ENCODE measurements at places on chromosomes 6 and 20. TPM values are rescaled to one million over a fixed set of nuclear protein-coding genes. Genes with fewer than 3 reads are reported as not detected.

The PRSS16 gene
- total RNA-seq: 0.67 TPM

DNA sequence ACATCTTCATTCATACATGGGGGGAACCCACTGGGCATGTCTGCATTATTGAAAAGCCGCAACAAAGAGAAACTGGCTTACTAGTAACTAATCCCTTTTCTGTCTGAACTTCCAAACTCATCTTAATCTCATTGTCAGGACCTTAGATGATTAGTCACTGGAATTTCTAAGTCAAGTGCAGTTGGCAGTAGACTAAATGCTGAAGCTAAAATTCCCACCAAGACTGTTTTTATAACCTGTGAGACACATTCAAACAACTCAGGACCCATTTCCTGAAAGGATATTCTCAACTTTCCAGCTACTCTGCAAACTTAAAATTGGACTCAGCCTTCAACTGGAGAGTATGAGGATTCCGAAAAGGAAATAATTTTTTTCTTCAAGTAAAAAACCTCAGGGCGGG lies 94.8 kb upstream of the SCAF8 start:
- DNase-seq: no peak

DNA sequence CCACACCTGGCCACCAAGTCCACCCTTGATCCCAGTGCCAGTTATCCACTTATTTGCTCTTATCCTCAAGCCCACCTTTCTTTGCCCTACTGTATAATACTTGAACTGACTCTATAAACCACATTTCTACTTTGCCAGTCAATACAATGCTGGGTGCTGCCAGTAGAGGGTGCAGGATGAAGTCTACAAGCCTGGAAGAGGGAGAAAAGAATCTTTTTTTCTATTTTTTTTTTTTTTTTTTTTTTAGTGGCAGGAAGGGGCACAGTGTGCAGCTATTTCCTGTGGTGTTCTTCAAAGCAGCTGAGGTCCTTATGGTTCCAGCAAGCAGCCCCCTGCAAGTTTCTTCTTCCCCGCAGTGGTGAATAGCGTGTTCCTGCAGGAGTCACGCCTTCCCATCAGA lies 22.2 kb upstream of the GABRR1 start:
- no peak for DNase-seq

The HMGCLL1 gene
- 3.8 TPM for total RNA-seq

GRCh38 chr20:53582574-53583351 lies 10.9 kb downstream of the ZNF217 start:
- no peak for DNase-seq

GRCh38 chr6:40717411-40718057 lies 130.4 kb upstream of the LRFN2 start:
- no peak for DNase-seq
